ENCODE measurements at places on chromosomes 5 and 9.

GRCh38 chr9:12718482-12719026 lies 25.4 kb downstream of the TYRP1 start:
- no peak for DNase-seq

GRCh38 chr5:106195679-106196474 lies 1474.9 kb downstream of the EFNA5 start:
- no peak for DNase-seq

DNA sequence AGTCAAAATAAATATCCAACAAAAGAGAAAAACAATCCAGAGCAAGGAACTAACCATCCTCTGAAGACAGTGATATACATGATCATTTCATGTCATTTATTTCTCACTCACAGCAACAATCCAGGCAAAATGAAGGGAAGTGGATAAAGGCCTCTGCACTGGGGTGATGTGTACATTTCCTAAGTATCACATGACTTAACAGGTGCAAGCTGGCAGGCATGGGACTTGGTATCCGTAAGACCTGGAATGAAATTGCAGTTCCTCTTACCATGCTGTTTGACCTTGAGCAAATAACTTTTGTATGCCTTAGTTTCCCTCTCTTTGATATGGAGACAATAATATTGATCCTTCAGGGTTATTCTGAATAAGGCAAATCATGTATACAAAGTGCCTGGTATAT lies 77.6 kb downstream of the PRLR start:
- no peak for DNase-seq

DNA sequence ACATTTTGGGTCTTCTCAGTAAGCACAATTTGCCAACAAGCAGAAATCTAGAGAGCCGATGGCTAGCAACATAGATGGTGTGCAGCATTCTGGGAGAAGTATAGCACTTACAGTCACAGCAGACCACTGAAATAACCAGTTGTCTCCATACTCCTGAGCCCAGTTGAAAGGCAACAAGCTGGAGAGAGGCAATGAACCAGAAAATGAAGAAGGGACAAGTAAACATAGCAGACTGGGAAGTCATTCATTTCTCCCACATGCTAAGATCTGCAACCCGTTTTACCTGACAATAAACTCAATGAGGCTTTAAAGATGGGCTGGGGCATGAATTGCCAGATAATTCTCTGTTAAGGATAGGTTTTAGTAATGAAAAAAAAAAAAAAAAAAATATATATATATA lies 575.6 kb upstream of the GRAMD2B start:
- no peak for DNase-seq

GRCh38 chr9:1759009-1759408 lies 256.1 kb upstream of the SMARCA2 start:
- no peak for DNase-seq

DNA sequence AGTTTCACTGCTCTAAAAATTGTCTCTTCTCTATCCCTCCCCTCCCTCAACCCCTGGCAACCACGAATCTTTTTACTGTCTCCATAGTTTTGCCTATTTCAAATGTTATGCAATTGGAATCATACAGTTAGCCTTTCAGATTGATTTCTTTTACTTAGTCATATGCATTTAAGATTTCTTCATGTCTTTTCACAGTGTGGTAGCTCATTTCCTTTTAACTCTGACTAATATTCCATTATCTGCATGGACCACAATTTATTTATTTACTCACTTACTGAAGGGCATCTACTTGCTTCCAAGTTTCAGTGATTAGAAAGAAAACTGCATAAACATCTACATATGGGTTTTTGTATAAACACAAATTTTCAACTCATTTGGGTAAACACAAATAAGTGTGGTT lies 372.3 kb downstream of the CDH18 start:
- no peak for DNase-seq

GRCh38 chr9:22159586-22159985 lies 150.5 kb upstream of the CDKN2B start:
- DNase-seq, result no peak

- no peak for DNase-seq
These were observed 2.0 kb downstream of the SNCAIP start for GRCh38 chr5:122314036-122314435.

- no peak for DNase-seq
These were observed 22.0 kb downstream of the EXOC3 start for GRCh38 chr5:464843-465590.

- no peak for DNase-seq
These were observed 217.6 kb downstream of the CDH18 start for GRCh38 chr5:19770396-19770795.

- no peak for DNase-seq
These were observed 146.2 kb downstream of the RGS3 start for GRCh38 chr9:113609562-113610318.

DNA sequence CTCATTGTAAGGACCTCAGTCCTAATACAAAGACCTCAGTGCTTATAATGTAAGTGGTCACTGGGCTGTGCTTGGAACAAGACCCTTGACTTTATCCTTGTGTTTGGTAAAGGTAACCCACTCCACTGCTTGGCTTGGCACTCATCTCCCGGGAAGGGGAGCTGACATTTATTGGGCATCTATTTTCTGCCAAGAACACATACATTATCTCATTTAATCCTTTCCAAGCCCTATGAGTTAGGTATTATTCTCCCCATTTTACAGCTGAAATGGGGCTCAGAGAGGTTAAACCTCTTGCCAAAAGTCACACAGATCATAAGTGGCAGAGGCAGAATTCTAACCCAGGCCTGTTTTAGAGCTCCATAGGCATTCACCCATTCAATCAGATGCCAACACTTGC lies 32.4 kb downstream of the STC2 start:
- no peak for DNase-seq

- no peak for DNase-seq
These were observed 42.1 kb downstream of the RFK start for GRCh38 chr9:76352026-76352620.

- no peak for DNase-seq
These were observed 124.4 kb downstream of the WDR41 start for GRCh38 chr5:77367741-77368140.

- DNase-seq, result no peak
These were observed 142.9 kb downstream of the PLK2 start for GRCh38 chr5:58317009-58317408.

DNA sequence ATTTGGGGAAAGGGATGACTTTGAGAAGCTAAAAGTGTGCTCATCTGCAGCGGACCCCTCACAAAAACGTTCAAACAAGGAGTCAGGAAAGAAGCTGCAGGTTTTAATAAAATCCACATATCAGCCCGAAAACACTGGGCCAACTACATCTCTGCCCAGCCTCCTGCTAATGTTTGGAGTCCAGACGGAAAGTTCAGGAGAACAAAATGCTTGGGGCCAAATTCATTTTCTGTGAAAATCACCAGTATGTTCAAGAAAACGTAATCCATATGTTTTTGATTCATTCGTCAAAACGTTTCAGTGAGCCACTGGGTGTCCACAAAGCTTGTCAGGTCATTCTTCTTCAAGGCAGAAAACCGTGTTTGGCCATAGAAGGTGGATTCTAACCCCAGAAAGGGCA lies 87.5 kb upstream of the GAS1 start:
- no peak for DNase-seq

- no peak for DNase-seq
These were observed 279.1 kb upstream of the DMAC1 start for GRCh38 chr9:8078641-8079140.

DNA sequence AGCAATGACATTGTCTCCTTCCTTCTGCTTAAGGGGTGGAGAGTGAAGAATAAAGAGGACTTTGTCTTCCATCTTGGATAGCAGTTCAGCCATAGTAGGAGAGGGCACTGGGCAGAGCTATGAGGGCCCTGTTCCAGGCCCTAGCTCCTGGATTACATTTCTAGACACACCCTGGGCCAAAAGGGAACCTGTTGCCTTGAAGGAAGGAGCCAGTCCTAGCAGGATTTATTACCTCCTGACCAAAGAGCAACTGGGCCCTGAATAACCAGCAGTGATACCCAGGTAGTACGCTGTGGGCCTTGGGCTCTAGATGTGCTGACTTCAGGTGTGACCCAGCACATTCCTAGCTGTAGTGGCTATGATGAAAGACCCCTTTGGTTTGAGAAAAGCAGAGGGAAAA lies 95.8 kb downstream of the RMI1 start:
- no peak for DNase-seq

DNA sequence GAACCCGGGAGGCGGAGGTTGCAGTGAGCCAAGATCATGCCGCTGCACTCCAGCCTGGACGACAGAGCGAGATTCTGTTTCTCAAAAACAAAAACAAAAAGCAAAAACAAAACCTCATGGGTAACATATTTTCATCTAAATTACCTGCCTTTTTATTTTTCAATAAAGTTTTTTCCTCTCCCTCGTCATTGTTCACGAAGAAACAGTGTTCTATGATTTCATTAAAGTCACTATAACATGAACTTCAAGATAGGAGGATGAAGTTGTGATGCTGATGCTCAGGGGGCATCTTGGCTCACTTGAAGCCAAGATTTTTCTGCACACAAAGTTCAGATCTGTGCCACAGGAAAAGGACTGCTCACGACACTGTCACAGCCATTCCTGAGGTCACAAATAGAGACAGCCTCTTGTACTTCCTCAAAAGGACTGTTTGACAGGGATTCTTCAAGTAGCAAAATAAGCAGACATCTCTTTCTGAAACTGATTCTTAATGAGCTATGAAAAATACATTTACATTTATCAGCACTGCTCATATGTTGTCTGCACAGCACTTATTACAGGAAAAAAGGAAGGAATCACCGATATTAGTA lies 16.1 kb downstream of the NIPSNAP3B start:
- DNase-seq, result no peak

GRCh38 chr5:124745928-124746915 lies at the start of gene ZNF608:
Gene ZNF608, minus strand, starts transcription at chr5:124746639. Its CDS starts 1,650 bp downstream, at chr5:124744989.
- DNase-seq, result no peak

GRCh38 chr9:95441081-95441480 lies 75.7 kb downstream of the PTCH1 start:
- no peak for DNase-seq

DNA sequence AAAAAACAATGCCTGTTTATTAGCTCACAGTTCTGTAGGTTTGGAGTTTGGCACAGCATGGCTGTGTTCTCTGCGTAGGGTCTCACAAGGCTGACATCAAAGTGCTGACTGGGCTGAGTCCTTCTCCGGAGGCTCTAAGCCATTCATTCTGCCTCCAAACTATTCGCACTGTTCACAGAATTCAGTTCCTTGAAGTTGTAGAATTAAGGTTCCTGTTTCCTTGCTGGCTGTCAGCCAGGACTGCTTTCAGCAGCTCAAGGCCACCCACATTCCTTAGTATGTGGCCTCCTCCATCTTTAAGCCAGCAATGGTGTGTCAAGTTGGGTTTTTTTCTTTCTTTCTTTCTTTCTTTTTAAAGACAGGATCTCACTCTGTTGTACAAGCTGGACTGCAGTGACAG lies 161.9 kb downstream of the CDH6 start:
- DNase-seq, result no peak

DNA sequence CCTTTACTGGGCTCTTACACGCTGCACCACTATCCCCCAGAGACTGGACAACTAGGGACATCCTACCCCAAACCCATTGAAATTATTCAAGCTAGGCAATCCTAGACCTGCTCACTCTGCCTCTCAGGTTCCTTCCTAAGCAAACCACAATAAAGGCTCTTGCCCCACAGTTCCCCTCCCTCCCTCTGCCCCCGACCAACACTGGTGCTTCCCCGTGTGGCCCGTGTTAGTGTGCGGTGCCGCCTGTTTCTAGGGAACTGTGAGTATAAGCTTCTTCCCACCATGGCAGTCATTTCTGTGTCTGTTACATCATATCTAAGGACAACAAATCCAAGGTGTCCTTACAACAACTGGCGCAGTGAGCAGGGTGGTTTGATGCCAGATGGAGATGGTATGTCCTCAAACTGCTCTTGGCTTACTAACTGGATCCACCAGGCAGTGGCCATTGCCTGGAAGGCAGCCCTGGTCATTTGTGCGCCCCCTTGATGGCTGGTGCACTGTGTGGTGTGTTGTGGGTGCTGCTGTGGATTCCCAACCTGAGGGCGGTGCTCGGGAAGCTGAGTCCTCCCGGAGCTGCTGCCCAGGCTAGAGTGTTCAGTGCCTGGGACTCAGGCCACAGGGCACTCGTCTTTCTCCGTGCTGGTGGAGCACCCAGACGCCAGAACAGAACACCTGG lies 8.4 kb upstream of the MXD3 start:
- no peak for DNase-seq

DNA sequence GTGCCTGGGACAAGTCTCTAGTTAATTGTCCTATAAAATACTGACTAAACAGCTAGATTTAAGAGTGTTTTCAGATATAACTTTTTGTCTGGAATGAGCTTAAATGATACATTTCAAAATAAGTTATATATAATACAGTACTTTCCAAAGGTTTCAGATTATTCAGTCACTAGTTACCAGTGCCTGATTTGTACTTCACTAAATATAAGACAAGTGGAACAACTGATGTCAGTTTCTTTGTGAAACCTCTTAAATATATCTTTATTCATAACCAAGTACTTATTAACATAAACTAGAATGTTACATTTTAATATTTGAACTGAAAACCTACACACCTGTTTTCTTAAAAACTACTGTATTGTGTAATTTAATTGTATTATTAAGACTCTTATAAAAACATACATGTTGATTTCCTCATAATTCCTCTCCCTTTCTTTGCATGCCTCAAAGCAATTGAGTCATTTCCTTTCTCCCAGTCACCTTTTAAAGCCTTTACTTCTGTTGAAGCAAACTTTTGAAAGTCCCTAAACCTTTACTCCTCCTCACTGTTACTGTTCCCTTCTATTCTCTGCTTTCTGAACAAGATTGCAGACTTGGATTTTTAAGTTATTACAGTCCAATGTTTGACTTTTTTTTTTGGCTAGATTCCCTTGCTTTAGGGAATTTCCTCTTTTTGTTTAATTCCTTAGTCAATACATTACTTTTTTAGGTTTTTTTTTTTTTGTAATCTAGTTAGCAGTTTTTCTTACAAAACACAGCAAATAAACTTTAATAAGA lies 8.7 kb upstream of the SEMA6A start:
- DNase-seq, result no peak

DNA sequence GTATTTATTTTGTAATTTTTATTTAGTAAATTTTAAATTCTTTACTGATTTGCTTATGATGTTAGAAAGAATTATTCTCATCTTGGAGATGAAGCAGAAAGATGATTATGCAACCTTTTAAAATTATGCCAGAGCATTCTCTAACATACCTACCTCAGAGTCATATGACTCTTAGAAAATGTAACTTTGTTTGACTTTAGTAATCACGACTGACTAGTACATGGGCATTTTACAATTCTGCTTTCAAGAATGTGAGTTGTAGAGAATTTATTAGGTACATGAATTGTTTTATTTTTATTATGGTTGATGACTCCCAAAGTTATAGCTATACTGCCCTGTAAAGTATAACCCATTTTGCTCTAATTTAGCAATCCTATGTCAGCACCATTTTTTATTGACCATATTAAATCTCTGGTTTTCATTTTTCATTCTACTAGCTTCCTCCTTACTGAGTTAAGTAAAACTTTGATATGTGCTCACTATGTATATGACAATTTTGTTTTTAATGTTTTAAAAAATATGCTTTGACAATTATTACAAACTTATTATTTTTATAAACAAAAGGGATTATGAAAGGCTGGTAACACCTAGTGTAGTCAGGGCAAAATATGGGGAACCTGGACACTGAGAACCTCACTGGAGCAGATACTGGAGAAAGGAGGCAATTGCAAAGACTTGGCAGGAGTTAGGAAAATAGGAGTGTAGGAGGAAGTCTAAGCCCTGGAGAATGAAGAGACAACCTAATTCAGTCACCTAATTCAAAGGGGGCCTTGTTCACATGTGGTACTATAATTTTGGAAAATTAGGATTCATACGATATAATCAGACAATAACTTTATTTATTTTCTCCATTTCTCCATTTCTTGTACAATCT lies 249.7 kb upstream of the DAB2 start:
- no peak for DNase-seq

GRCh38 chr9:98968601-98969337 lies 25.1 kb downstream of the COL15A1 start:
- DNase-seq, result no peak

- DNase-seq, result no peak
These were observed 129.3 kb downstream of the GRIA1 start for GRCh38 chr5:153619771-153620170.

All from stimulated activated CD4-positive, alpha-beta T cell treated with anti-CD3 and anti-CD28 coated beads, Interleukin-4, amount 100 ng/mL, for 4 hours (primary cell).